ENCODE measurements at places on chromosomes 2 and 18. TPM values are rescaled to one million over a fixed set of nuclear protein-coding genes. Genes with fewer than 3 reads are reported as not detected.

Gene EHD3
- 6.9 TPM for polyA plus RNA-seq

Gene NGEF
- 0.13 TPM for polyA plus RNA-seq

Gene RETREG2
- polyA plus RNA-seq, result 68.1 TPM

Gene FAM110C
- polyA plus RNA-seq, result not detected

Gene DYSF
- 53.5 TPM for polyA plus RNA-seq

Gene CRYGA
- polyA plus RNA-seq, result not detected

Gene PAIP2B
- polyA plus RNA-seq, result 0.13 TPM

Gene HOXD10
- polyA plus RNA-seq, result not detected

Gene DNAH6
- not detected for polyA plus RNA-seq

Data from endothelial cell of umbilical vein (primary cell).